Nasal cavity respiratory epithelium epithelial cell of viscerocranial mucosa (primary cell): ENCODE measurements at places on chromosomes 2 and 18. TPM values are rescaled to one million over a fixed set of nuclear protein-coding genes. Genes with fewer than 3 reads are reported as not detected.

NEUROD1 gene
- not detected in 2 replicates for total RNA-seq

AMER3 gene
- not detected in 2 replicates for total RNA-seq

TTC39C gene
- 19.1 and 21.5 TPM in 2 replicates for total RNA-seq

DNAH7 gene
- total RNA-seq, result under 0.01 and 0.14 TPM in 2 replicates

DTNA gene
- 1.7 and 10.7 TPM in 2 replicates for total RNA-seq

CIB4 gene
- total RNA-seq, result not detected in 2 replicates

TCF23 gene
- under 0.01 TPM in 1 of 2 replicates, not detected in the other for total RNA-seq

FBXO36 gene
- 1.9 and 5.1 TPM in 2 replicates for total RNA-seq

CNGA3 gene
- total RNA-seq, result not detected in 2 replicates

C2orf15 gene
- total RNA-seq, result 0.93 and 2.1 TPM in 2 replicates

PCARE gene
- total RNA-seq, result under 0.01 TPM in 1 of 2 replicates, not detected in the other

MC4R gene
- not detected in 2 replicates for total RNA-seq

NLRC4 gene
- 0.07 and 0.68 TPM in 2 replicates for total RNA-seq

NXPH2 gene
- not detected in 2 replicates for total RNA-seq

SLC9A4 gene
- 0.07 TPM in 1 of 2 replicates, not detected in the other for total RNA-seq

CRYBA2 gene
- not detected in 2 replicates for total RNA-seq

SPP2 gene
- not detected in 2 replicates for total RNA-seq

CPS1 gene
- 16.1 and 27.0 TPM in 2 replicates for total RNA-seq

RAMP1 gene
- 0.34 and 3.9 TPM in 2 replicates for total RNA-seq

OTOS gene
- total RNA-seq, result not detected in 2 replicates
